Astrocyte of the hippocampus (primary cell): ENCODE measurements at places on chromosomes 7 and 10.
A peak's percentile ranks its signal among the peaks of the same experiment; 100 is the strongest.

DNA sequence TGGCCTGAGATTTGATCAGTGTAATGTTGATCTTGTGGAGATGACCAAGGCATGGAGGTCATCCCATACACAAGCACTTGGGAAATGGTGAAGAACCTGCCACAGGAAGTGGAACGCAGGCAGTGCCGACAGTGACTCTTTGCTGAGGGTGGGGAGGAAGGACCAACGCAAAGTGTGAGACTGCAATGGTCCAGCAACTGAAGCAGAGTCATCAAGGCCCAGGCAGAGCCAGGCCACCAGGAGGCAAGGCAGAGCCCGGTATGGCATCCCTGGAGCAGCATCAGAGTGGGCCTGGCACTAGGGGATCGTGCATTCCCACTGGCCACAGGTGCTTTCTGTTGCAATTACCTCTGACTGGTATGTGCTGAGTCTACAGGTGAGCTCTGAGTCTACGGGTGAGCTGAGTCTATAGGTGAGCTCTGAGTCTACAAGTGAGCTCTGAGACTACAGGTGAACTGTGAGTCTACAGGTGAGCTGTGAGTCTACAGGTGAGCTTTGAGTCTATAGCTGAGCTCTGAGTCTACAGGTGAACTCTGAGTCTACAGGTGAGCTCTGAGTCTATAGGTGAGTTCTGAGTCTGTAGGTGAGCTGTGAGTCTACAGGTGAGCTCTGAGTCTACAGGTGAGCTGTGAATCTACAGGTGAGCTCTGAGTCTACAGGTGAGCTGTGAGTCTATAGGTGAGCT is 132.9 kb downstream of the KLF6 start:
- DNase-seq: no peak

DNA sequence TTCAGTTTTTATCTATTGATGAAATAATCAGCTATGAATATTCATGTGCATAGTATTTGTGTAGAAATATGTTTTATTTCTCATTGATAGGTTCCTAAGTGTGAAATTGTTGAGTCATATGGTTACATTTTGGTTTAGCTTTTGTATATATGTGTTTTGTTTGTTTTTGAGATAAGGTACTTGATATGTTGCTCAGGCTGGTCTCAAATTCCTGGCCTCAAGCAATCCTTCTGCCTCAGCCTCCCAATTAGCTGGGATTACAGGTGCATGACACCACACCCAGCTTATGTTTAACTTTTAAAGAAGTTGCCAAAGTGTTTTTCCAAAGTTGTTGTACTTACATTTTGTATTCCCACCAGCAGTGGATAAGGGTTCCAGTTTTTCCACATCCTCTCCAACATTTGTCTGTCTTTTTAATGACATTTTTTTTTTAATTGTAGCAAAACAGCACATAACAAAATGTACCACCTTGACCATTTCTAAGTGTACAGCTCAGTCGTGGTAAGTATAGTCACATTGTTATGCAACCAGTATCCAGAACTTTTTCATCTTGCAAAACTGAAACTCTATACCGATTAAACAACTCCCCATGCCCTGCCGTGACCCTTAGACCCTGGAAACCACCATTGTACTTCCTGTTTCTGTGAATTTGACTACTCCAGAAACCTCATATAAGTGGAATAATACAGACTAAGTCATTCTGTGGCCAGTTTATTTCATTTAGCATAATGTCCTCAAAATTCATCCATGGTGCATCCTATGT is 12.6 kb upstream of the UBE2D1 start:
- DNase-seq: no peak

- peak; percentile 49 for DNase-seq
Observed at GRCh38 chr7:155533827-155534690, 12.3 kb downstream of the CNPY1 start.

DNA sequence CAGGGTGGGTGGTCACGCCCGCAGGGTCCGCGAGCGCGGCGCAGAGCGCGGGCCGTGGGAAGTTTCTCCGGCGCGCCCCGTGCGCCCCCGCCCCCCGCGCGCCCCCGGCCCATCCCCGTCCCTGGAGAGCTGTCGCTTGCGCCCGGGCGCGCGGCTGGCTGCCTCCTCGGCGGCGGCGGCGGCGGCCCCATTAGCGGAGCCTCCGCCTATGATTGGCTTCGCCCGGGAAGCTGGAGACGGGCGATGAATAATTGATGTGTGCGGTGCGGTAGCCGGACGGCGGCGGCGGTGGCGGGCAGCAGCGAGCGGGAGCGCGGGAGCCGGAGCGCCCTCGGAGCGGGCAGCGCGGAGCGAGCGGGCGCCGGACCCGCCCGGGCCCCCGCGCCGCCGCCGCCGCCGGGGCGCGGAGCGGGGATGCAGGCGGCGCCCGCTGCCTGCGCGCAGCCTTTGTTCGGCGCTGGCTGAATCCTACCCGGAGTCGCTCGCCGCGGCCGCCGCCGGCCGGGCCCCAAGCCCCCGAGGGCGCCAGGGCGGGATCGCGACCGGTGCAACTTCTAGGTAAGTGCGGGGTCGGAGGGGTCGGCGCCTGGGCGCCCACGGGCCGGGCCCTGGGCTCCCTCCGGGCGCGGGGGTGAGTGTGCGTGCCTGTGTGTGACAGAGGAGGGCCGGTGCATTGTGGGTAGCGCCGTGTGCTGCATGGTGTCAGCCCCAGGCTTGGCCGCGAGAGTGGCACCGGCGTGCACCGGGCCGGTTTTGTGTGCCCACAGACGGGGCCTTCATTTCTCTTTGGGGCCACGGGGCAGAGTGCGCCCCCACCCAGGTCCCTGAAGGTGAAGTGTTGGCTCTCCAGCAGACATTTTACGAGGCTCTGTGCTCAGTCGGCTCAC is 103.8 kb upstream of the PPIF start:
- peak; percentile 82 for DNase-seq

DNA sequence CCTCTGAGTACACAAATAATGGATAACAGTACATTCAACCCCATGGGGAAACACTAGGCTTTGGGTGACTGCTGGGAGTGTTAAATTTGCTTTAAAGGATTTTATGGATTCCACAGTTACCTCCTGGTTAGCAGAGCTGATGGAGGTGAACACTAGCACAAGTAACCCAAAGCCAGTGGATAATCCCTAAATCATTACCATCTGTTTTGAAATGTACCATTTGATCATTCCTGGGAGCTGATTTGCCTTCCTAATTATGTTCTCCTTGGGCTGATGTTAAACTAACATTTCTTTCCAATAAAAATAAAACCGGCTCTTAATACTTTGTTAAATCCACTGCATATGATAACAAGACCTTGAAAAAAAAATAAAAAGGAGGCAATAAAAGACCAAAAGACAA is 493.9 kb downstream of the PLXNA4 start:
- DNase-seq: no peak

GRCh38 chr10:29279779-29280487 is 8.9 kb upstream of the LYZL1 start:
- no peak for DNase-seq

DNA sequence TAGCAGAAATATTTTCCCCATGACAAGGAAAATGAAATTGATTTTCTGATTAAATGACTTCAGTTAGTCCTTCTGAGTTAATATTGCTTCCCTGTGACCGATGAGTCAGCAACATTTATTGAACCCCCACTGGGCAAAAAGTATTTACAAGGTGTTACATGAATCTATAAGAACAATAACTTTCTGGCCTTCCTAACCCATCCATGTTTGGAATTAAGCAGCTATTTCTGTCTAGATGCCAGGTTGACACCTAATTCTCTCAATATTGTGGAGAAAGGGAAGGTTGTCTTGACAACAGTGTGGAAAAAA is 112.9 kb upstream of the JAZF1 start:
- DNase-seq: peak; percentile 28

- no peak for DNase-seq
Observed at GRCh38 chr7:142800088-142800487, 29.3 kb downstream of the PRSS2 start.

- DNase-seq: peak; percentile 20
Observed at GRCh38 chr7:129948338-129948737, 4.4 kb downstream of the UBE2H start.

DNA sequence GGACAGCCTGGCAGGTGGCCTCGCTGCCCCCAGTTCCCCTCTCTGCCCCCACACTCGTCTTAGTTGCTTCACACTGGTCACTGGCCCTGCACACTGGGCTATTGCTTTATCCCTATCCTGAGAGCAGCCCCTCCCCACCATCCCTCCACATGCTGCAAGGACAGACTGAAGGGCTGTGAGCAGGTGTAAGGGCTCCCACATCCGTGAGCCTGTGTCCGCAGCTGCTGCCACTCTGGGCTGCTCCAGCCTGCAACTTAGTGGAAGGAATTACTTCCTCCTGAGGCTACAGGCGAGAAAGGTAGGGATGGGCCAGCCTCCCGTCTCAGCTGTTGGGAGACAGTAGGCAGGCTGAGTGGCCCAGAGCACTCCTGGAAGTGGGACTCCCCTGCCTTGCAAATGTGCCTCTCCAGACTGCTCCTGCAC is 3.8 kb downstream of the RARRES2 start:
- DNase-seq: no peak

DNA sequence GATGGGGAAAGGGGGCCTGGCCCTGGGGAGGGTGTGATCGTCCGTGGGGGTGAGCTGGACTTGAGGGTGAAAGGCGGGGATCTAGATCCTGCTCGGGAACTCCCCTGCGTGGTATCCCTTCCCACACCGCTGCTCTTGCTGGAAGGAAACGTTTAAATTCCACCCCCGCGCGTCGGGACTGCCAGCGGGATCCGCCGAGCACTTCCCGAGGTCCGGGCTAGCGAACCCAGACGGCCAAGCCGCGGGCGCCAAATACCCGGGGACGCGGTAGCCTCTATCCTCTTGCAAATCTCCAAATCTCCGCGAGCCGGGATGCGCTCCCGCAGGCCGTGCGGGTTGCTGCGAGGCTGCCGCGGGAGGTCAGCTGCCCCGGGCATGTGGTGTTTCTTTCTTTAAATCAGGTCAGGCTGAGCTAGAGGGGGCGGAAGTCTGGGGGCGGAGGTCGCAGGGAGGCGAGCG is 904 bp downstream of the NPTX2 start:
- DNase-seq: no peak

- peak; percentile 45 for DNase-seq
Observed at GRCh38 chr7:23696916-23697441, 13.0 kb upstream of the STK31 start.
